ENCODE measurements at places on chromosomes 7 and 10.

GRCh38 chr7:79781716-79782115 is 328.2 kb upstream of the MAGI2 start:
- no peak for DNase-seq
- no peak overlapping the region for H3K4me3 ChIP-seq
- H3K4me1 ChIP-seq: no peaks in the 10 kb centered on the region

DNA sequence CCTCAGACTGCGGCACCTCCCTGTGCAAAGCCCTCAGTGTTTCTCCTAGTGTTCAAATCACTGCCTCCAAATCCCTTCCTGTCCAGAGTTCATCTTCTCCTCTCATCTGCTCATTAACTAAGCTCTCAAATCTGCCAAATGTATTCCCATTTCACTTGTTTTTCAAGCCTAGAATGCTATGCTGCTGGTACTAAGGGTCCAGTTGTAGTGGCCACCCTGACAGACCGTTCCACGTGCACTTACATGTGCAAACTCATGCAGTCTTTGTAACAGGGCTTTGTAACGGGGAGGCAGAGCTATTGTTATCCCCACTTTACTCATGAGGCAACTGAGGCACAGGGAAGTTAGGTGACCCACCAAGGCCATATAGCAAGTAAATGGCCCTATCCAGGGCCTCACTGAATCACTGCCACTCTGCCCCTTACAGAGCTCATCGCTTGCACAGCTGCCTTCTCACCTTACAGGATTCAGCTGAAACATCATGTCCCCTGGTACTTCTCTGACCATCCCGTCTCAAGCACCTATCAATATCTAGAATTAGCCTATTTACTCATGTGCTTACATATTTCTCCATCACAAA is 153.0 kb upstream of the PDE1C start:
- H3K27ac ChIP-seq: no peak overlapping the region
- no peaks in the 10 kb centered on the region for H3K4me1 ChIP-seq
- DNase-seq: no peak
- H3K4me3 ChIP-seq: no peak overlapping the region
- H3K36me3 ChIP-seq: no peaks in the 10 kb centered on the region

- no peak for DNase-seq
- peaks cover 9% of the 10 kb centered on the region for H3K27me3 ChIP-seq
- H3K36me3 ChIP-seq: no peaks in the 10 kb centered on the region
- no peak overlapping the region for H3K4me3 ChIP-seq
- H3K4me1 ChIP-seq: no peaks in the 10 kb centered on the region
Observed at GRCh38 chr7:1809601-1810258, 139.7 kb downstream of the ELFN1 start.

GRCh38 chr10:27605318-27605717 is 101.2 kb downstream of the RAB18 start:
- H3K4me3 ChIP-seq: no peak overlapping the region
- H3K4me1 ChIP-seq: peaks cover 6% of the 10 kb centered on the region
- H3K27me3 ChIP-seq: peaks cover 5% of the 10 kb centered on the region
- DNase-seq: no peak
- H3K27ac ChIP-seq: no peak overlapping the region

DNA sequence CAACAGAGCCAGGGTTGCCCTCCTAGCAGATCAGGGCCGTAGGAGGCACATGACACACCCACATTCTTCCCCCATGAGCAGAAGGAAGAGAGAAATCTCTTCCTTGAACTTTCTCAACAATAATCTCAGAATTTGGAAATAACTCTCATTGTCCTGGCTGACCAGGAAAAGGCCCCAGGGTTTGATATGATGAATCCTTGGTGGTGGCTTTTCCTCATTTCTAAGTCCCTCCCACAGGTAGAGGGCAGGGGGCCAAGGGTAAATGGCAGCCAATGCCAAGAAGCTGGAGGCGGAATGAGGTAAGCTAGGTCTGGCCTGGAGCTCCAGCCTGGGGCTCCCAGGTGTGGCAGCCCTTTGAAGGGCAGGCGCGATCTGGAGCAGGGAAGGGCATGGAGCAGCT is 67.8 kb downstream of the GRB10 start:
- no peaks in the 10 kb centered on the region for H3K36me3 ChIP-seq
- no peak overlapping the region for H3K27ac ChIP-seq
- peaks cover 49% of the 10 kb centered on the region for H3K27me3 ChIP-seq
- no peak overlapping the region for H3K4me3 ChIP-seq
- no peak for DNase-seq

DNA sequence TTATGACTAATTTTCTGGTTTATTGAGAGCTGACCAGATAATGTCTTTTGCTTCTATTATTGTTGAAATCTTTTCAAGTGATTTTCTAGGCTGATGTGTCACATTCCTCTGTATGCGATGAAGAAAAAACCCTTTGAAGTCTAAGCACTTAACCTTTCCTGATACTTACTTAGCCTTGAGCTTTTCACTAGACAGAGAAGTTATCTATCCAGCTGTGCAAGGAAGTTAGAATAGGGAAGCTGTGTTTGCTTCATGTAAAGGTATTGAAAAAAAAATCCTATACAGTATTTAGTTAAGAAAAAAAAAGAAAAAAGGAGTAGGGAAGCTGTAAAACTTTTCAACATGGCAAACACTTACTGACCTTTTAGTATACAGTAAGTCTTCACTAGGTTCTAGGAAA is 117.6 kb upstream of the DNAJB12 start:
- H3K4me3 ChIP-seq: no peak overlapping the region
- H3K27me3 ChIP-seq: no peaks in the 10 kb centered on the region
- DNase-seq: no peak
- H3K36me3 ChIP-seq: peaks cover 8% of the 10 kb centered on the region
- H3K4me1 ChIP-seq: no peaks in the 10 kb centered on the region

DNA sequence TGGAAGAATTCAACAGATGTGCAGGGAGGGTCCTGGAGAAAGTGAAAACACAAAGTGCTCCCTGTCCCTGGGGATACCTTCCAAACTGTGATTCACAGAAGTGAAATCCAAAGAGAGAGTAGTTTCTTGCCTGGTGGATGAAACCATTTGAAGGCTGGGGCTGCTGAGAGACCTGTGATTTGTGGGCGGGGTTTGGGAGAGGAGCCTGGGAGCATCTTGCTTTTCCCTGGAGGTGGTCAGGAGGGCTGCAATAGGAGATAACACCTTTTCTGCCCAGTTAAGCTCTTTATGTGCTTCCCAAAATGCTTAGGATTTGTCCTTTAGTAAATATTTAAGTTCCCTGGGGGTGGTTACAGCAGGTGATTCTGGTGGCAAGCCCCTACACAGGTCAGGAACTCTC is 105.3 kb upstream of the TPK1 start:
- H3K27ac ChIP-seq: no peak overlapping the region
- H3K27me3 ChIP-seq: no peaks in the 10 kb centered on the region
- H3K4me3 ChIP-seq: no peak overlapping the region
- no peak for DNase-seq

DNA sequence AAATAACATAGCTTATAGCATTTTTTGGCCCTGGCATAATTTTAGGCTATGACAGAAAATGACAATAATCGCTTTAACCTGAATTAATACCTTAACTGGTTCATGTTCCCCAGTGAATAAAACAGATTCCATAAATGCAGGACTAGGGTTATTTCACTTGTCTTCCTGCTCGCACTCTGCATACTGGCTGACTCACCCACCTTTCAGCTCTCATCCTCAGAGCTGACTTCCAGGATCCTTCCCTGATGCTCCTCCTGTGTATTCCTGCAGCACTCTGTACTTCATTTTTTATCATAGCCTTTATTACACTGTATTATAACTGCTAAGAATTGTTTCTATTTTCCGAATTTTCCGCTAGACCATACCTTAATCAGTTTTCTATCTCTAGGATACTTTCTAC is 123.7 kb downstream of the AVL9 start:
- H3K36me3 ChIP-seq: peaks cover 2% of the 10 kb centered on the region
- no peak for DNase-seq
- peaks cover 9% of the 10 kb centered on the region for H3K4me1 ChIP-seq
- no peak overlapping the region for H3K27ac ChIP-seq
- H3K27me3 ChIP-seq: peaks cover 13% of the 10 kb centered on the region

- no peaks in the 10 kb centered on the region for H3K27me3 ChIP-seq
- no peak overlapping the region for H3K27ac ChIP-seq
- no peaks in the 10 kb centered on the region for H3K4me1 ChIP-seq
- no peak for DNase-seq
- no peaks in the 10 kb centered on the region for H3K36me3 ChIP-seq
- H3K4me3 ChIP-seq: no peak overlapping the region
Observed at GRCh38 chr10:35946556-35946955, 304.5 kb upstream of the FZD8 start.

DNA sequence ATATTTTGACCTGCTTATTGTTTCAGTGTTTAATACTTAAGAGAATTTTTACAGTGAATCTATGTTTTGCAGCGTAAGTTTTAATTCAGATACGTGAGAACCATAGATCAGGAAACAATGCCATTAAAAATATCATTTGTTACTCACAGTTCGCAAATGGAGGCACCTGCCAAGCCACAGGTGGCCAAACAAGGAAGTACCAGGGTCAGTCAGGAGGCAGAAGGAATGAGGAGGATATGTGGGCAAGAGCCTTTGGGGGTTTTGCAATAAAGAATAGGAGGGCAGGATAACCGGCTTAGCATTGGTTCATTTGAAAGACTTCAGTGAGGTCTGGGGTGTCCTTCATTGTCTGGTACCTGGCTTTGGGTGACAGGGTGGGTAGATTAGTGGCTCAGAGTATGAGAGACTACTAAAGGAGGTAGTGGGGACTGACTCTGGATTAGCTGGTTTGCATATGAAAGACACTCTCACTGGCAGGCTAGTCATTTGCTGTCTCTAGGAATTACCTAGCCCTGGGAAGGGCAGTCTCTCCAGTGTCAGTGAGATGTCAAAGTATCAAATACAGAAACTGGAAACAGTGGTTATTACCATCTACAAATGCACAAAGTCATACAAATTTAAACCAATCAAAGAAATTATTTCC is 132.2 kb upstream of the CAV2 start:
- no peaks in the 10 kb centered on the region for H3K36me3 ChIP-seq
- no peaks in the 10 kb centered on the region for H3K4me1 ChIP-seq
- no peak overlapping the region for H3K27ac ChIP-seq
- no peak overlapping the region for H3K4me3 ChIP-seq
- no peak for DNase-seq

- no peaks in the 10 kb centered on the region for H3K27me3 ChIP-seq
- H3K4me1 ChIP-seq: peaks cover 29% of the 10 kb centered on the region
- DNase-seq: no peak
Observed at GRCh38 chr7:2417981-2418481, 14.6 kb downstream of the CHST12 start.

GRCh38 chr7:148561099-148561498 is 29.5 kb upstream of the C7orf33 start:
- H3K4me1 ChIP-seq: peaks cover 14% of the 10 kb centered on the region
- H3K36me3 ChIP-seq: peaks cover 3% of the 10 kb centered on the region
- H3K4me3 ChIP-seq: no peak overlapping the region
- peaks cover 16% of the 10 kb centered on the region for H3K27me3 ChIP-seq

GRCh38 chr7:26550492-26550891 is 258.8 kb downstream of the SNX10 start:
- no peak overlapping the region for H3K27ac ChIP-seq
- no peaks in the 10 kb centered on the region for H3K4me1 ChIP-seq
- no peak overlapping the region for H3K4me3 ChIP-seq
- H3K36me3 ChIP-seq: peaks cover 2% of the 10 kb centered on the region

DNA sequence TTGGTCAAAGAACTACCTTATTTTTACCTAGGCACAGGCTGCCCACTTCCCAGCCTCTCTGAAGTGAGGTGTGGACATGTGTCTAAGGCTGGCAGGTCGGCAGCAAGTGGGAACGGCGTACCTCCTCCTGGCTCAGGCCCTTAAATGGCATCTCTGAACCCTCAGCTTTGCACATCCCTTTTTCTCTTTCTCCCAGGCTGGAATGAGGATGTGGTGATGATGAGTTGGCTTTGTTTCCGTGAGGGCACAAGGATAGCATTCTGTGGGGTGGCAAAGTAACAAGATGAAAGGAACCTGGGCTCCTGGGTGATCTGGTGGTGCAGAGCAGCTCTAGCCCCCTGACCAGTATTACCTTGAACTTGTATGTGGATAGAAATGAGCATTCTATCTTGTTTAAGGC is 196.8 kb downstream of the REEP3 start:
- DNase-seq: no peak
- H3K27me3 ChIP-seq: peaks cover 7% of the 10 kb centered on the region
- no peaks in the 10 kb centered on the region for H3K36me3 ChIP-seq

GRCh38 chr7:32191305-32191704 is 121.1 kb upstream of the PDE1C start:
- no peak overlapping the region for H3K4me3 ChIP-seq
- H3K27me3 ChIP-seq: no peaks in the 10 kb centered on the region
- no peaks in the 10 kb centered on the region for H3K36me3 ChIP-seq

DNA sequence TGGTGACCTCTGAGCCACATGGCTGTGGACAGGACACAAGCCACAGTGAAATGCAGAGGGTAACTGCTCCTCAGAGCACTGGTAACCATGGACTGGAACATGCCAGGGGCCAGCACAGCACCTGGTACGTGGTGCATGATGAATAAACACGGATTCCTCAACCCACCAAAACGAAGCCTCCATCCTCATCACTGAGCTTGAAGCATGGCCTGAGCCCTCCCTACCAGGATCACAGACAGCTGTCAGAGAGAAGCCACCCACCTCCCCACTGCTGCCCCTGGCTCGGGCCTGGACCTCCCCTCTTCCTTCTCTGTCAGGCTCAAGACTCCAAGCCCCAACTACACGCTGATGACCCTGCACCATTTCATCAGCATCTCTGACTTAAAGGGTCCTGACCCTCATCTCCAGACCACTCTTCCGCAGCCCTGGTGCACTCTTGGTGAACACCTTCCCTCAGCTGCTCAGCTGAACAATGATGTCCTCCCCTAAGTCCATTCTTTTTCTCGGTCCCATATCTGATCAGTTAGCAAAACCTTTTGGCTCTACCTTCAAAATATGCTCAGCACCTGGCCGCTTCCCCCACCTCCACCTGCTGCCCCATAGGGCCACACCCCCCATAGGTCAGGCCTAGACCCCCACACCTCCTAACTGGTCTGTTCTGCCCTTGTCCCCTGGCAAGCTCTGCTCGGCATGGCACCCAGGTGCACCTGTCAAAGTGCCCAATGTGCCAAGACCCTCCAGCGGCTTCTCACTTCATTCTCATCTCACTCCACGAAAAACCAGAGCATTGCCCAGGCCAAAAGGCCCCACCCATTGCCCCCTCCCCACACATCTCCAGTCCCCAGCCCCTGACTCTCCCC is 141.1 kb downstream of the MAPK8 start:
- H3K36me3 ChIP-seq: peaks cover 3% of the 10 kb centered on the region
- no peaks in the 10 kb centered on the region for H3K4me1 ChIP-seq
- DNase-seq: no peak
- peak overlapping the region; percentile 61 for H3K27ac ChIP-seq

- no peak overlapping the region for H3K4me3 ChIP-seq
- peaks cover 7% of the 10 kb centered on the region for H3K27me3 ChIP-seq
- no peak for DNase-seq
- H3K36me3 ChIP-seq: peaks cover 7% of the 10 kb centered on the region
- no peak overlapping the region for H3K27ac ChIP-seq
Observed at GRCh38 chr10:5600908-5601307, 65.5 kb downstream of the ASB13 start.

GRCh38 chr7:77558284-77558967 is 21.3 kb downstream of the PTPN12 start:
- H3K27ac ChIP-seq: no peak overlapping the region
- no peaks in the 10 kb centered on the region for H3K36me3 ChIP-seq

- no peaks in the 10 kb centered on the region for H3K36me3 ChIP-seq
- no peaks in the 10 kb centered on the region for H3K4me1 ChIP-seq
- no peak overlapping the region for H3K27ac ChIP-seq
- H3K4me3 ChIP-seq: no peak overlapping the region
- no peak for DNase-seq
- no peaks in the 10 kb centered on the region for H3K27me3 ChIP-seq
Observed at GRCh38 chr10:85222300-85222699, 893.9 kb downstream of the CCSER2 start.

All from T-helper 17 cell (primary cell).